ENCODE measurements at places on chromosomes 2 and 18.

- no peak for DNase-seq
Measured at GRCh38 chr18:2588666-2589344, 17.4 kb downstream of the NDC80 start.

DNA sequence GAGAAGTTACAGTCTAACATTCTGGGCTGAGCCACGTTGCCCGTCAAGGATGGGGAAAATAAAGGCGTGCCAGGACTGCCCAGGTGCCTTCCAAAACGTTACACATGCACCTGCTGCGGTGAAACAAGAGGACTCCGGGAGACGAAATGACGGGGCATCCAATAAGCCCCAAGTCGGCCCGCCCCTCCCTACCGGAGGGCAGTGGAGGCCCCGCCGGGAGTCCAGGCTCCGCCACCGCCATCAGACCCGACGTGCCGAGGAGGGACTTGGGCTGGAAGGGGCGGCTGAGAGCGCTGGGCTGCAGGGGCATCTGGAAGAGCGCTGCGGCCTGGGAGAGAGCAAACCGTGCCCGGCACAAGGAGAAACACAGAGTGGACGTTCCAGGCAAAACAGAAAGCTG is 112.5 kb upstream of the GPC1 start:
- DNase-seq = no peak

GRCh38 chr2:29114946-29115609 is at the start of gene CLIP4:
TSS of gene CLIP4 (plus strand) at chr2:29115415. CDS start at chr2:29121389, 5,974 bp downstream.
- DNase-seq = peak; percentile 72

GRCh38 chr2:37713258-37713700 is 41.8 kb upstream of the CDC42EP3 start:
- DNase-seq = peak; percentile 8

DNA sequence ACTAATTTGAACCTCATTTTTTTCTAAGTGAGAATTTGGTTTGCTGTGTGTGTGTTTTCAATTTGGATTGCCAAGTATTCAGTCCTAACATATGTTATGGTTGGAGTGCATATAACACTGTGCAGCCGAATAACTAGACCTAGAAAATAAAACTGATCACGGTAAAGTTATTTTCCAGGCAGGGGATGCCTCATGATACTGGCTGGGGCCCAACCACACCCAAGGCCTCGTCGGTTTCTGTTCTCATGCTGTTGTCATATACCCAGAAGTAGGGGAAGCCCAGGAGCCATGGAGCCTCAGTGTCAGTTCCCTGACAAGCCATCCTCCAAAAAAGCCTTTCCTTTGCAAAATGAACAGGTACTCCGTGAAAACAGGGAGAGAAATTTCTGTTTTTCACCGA is 160.2 kb downstream of the GBX2 start:
- DNase-seq = no peak

DNA sequence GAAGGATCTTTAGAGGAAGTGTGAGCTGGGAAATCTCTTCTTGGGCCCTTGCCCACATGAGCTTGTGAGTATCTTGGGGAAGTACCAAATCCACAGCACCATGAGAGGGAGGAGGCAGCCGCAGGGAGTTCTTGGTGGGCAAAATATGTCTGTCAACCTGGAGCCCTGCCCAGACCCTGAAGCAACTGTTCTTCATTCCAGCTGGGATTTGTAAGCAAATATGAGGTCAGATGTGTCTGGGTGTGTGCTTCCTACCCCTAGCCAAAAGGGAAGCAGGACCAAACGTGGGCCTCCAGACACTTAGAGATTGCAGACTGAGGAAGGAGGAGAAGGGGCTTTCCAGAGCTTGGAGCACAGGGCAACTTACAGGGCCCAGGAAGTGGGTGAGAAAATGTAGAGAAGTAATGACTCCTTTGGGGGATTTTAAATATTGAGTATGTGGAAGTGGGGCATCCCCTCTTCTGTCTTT is 41.9 kb downstream of the TMEM247 start:
- no peak for DNase-seq

- DNase-seq = peak; percentile 45
Measured at GRCh38 chr2:100730290-100730868, 89.6 kb upstream of the NPAS2 start.

DNA sequence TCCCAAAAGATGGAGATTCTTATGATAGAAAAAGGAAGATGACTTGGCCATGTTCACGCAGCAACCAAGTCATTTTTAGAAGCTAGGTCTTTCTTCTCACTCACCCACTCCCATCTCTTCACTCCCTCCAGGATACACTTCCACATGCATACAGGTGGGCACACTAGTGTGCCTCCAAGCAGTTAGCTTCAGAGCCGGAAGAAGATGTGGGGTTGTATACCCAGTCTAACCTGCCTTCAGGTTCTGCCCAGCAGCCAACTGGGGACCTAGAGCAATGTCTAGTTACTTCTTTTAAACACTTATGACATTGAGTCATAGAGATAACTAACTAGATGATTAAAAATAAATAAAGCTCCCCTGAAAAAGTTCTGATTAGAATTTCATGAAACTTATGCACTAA is 21.8 kb upstream of the TANK start:
- DNase-seq = peak; percentile 25

DNA sequence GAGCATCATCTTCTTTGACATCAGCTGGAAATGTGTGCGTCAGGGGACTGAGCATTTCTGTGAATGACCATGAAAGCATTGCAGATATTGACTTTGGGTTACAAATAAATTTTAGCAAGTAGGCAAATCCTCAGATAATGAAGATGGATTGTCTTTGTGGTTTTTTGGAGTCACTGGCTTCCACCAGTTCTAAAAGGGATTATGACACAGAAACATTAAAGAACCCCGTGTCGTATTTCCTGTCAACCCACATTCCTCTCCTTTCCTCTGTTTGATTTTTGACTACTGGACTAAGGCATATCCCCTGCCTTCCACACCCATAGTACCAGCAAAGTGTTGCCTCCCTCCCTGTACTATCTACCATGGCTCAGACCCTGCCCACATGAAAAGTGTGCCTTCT is 268.1 kb downstream of the MYO3B start:
- no peak for DNase-seq

DNA sequence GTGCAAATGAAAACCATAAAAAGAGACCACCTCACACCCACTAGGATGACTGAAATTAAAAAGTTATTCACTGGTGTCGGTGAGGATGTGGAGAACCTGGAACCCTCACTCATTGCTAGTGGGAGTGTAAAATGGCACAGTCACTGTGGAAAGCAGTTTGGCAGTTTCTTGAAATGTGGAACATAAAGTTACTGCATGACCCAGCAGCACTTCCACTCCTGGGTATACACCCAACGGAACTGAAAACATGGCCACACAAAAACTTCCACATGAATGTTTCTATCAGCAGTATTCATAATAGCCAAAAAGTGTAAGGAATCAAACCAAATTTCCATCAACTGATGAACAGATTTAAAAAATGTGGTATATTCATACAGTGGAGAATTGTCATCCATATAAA is 65.1 kb upstream of the SLC66A3 start:
- DNase-seq = no peak

- no peak for DNase-seq
Measured at GRCh38 chr2:105597011-105597805, 147.5 kb upstream of the NCK2 start.

- DNase-seq = no peak
Measured at GRCh38 chr2:78553866-78554647, 471.4 kb upstream of the REG3G start.

DNA sequence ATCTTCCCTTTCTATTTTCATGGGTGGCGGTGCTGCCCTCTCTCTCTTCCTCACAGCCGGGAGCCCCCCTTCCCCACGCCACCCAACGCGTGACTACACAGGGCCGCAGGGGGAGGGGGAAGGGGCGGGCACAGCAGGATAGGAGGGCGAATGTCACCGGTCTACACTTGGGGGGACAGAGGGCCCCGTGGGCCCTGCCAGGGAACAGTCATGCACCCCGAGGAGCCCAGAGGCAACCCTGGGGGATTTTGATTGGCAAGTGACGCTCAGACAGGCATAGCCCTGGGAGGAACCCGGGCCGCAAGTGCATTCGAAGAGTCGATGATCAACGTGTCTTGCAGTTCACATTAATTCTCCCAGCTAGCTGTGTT is 91.1 kb upstream of the ANKRD30BL start:
- DNase-seq = no peak

DNA sequence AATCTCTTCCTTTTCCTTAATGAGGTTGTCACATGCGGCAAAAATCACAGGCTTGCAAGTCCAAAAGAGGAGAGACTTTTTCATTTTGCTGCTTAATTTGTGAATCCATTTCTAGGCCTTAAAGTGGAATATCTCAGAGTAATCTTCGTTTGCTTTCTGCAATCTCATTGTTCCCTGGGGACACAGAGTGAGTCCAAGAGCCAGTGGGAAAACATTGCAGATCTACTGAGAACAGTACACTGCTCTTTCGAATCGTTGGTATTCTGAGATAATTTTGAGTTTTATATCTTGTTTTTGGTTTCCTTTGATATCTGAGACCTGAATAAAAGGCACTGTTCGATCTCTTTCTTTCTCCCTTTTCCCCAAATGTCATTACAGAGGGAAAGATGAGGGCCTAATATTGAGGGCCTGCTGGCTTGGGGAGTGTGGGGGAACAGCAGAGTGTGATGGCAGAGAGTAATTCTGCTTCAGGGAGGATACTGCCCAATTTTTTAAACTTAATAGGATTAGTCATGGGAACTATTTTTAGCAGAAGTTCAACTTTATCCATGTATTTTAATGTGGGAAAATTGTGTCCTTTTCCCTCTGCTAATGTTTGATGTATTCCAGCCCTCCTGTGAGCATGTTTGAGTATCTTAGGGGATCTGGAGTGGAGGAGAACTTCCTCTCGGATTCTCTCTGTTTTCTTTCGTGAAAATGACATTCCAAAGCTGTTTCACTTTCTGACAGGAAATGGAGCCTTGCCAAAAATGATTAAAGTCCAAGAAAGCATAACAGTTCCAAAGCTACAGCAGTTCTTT is 418.2 kb upstream of the ZEB2 start:
- DNase-seq = no peak

DNA sequence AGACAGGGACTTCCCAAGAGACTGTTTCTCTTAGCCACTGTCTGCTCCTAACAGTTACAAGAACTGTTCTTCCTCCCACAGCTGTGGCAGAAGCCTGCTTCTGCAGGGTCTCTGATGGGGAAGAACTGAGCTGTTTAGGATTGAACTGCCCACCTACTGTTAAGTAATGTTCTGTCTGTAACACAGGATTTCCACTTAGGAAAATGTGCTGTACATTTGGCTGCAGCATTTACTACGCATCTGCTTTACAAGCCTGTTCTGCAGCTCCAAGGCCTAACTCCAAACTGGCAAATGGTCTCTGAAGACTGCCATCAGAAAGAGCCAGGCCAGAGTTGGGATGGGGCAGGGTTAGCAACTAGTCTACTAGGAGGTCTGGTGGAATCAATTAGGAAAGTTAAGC is 87.8 kb upstream of the UPP2 start:
- DNase-seq = no peak

- no peak for DNase-seq
Measured at GRCh38 chr18:63225434-63225833, 94.1 kb downstream of the BCL2 start.

DNA sequence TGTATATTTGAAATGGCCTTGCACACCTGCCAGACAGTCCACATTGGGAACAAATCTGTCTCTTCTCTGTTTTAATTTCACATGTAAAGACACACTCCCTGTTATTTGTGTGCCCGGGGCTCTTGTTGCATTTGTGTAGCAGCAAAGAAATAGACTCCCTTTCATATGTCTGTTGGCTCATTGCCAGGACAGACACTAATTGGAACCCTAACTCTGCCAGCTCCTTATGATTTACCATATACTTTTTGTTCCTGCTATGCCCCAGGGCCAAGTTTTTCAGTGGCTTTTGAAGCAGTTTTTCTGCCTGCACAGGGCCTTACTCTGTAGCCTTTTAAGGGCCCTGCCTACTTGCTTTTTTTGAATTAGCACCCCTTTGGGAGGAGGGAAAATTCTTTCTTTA is 396.9 kb downstream of the DLGAP1 start:
- no peak for DNase-seq

DNA sequence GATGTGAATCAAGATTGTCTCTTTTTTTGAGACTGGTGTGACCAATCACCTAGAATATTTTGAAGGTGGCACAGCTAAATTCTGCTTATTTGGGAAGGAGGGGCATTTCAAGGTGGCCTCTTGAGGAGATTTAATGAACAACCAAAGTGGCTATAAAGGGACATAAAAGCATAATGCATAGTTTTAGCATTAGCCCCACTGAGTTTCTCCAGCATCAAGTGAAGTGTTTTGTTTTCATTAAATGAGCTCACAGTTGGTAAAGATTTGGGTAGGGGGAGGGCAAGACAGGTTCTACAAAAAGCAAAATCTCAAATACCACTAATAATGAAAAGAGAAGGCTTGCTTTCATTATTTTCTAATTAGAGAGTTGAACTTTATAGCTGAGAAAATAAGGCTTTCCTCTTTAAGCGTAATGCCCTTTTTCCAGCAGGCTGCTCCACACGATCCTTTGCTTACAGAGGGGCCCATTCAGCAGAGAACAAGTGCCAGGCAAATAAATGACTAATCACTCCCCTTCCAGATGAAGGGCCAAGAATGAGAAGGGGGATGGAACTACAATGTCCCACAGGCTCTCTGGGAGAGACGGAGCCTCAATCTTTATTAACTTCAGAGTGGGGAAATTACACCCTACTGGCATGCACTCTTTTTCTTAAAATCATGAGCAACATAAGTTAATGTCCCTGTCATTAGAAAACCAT is 35.9 kb downstream of the LHCGR start:
- DNase-seq = no peak
